ENCODE measurements at places on chromosomes 5 and 9.

- DNase-seq: no peak
Measured at GRCh38 chr5:79418276-79418675, 95.7 kb downstream of the HOMER1 start.

- no peak for DNase-seq
Measured at GRCh38 chr5:92795633-92796032, 785.4 kb downstream of the NR2F1-AS1 start.

- no peak for DNase-seq
Measured at GRCh38 chr9:96214635-96215034, 87.3 kb downstream of the HSD17B3 start.

- no peak for DNase-seq
Measured at GRCh38 chr9:88680505-88681160, 145.7 kb downstream of the NXNL2 start.

DNA sequence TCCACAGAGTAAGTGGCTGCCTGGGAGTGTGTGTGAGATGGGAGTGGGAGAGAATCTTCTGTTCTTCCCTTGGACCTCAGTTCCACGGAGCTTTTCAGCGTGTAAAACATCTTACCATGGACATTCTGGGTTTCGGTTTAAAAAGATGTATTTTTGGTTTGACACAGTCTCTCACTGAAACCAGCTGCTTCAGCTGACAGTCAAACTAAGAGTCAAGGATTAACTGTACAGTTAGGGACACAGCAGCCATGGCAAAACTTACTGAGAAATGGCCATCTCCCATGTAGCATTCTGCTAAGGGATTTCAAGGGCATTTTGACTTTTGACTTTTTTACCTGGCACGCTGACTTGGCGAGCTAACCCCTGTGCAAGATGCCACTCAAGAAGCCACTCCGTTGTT, 93.8 kb upstream of the IL12B start:
- DNase-seq: no peak

DNA sequence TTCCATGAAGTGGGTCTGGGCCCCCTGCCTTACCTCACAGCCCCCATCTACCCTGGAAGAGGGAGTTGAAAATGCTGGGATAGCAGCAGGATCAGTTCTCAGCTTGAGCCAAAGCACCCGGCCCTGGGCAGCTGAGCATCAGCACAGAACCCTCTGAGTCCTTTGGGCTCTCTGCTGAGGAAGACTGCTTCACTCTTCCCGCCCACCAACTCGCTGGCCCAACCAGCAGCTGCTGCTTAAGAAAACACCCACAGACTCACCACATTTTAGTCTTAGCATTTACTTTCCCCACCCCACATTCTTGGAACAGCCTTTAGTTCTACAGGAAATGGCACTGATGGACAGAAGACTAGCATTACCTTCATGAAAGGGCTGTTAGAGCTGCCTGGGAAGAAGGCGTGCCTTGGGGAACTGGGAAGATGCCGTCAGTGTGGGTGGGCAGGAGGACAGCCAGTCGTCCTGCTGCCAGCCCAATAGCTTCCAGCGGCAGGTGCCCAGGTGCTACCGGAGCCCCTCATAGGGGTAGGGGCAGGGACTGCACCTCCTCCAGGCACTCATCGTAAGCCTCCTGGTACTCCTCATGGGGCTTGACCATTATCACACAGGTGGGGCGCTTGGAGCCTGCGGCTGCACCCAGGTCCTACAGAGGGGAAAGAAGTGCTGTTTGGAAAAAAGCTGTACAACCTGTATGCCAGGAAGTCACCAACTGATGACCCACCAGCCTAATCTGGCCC, 4.3 kb downstream of the NHP2 start:
- DNase-seq: no peak

DNA sequence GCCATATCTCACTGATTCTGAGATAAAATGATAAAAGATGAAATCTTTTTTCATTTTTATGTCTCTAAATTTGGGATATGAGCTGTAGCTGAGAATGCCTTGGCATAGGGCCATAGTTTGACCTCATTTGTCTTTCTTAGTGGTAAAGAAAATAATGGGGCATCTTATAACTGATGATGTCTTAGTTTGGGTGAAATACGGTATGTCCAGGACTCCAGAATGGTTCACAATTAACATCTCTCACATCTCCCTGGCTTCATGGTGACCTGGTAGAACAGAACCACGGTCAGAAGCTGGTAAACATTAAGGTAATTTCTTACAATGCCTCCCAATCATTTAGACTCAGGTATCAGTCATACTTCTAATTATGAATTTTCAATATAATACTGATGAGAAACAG, 250.8 kb downstream of the MAT2B start:
- DNase-seq: no peak

GRCh38 chr9:38681747-38682227, 38.1 kb downstream of the FAM240B start:
- no peak for DNase-seq

GRCh38 chr9:14903040-14903439, 7.2 kb downstream of the FREM1 start:
- DNase-seq: no peak

DNA sequence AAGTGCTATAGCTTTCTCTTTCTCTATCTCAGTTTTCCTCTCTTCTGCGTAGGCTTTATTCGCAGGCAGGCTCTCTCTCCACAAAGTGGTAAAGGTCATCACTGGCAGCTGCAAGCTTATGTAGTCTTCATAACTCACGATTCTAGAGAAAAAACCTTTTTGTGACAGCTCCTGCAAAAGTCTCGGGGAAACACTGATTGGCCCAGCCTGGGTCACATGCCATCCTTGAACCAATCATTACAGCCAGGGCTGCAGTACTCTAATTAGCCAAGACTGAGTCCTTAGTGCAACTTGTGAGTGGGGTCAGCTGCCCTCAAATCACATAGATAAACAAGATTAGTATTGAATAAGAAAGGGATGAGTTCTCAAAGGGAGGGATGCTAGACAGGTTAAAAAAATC, 18.3 kb upstream of the FRMPD1 start:
- no peak for DNase-seq

DNA sequence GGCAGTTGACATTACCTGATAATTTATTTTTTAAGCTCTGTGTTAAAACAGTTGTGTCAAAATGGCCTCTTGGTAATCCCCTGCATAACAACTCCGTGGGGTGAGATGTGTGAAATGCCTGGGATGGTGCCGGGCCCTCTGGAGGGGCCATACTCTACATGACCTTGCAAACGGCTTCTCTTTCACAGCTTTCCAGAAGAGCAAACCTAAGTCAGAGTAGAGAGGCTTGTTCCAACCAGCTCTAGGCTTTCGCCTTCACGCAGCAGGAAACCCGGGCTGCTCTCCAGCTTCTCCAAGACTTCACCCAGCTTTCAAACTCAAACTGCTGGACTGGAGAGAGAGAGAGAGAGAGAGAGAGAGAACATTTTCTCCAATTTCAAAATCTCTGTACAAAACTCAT, 120.1 kb downstream of the SNX18 start:
- DNase-seq: no peak

GRCh38 chr9:33022303-33022702, 2.8 kb upstream of the DNAJA1 start:
- DNase-seq: no peak

- no peak for DNase-seq
Measured at GRCh38 chr9:103789686-103790085, 304.4 kb upstream of the SMC2 start.

- no peak for DNase-seq
Measured at GRCh38 chr5:175385691-175386362, 58.2 kb downstream of the DRD1 start.

DNA sequence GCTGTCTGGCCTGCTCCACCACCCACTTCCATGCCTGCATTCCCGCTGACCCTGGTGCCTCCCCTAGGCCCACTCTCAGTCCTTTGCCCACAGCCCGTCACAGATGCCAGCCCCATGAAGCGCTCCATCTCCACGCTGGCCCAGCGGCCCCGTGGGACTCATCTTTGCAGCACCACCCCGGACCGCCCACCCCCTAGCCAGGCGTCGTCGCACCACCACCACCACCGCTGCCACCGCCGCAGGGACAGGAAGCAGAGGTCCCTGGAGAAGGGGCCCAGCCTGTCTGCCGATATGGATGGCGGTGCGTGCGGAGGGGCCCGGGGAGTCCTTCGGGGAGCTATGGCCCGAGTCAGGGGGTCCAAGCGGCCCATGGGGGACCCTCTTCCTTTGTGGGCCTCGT, 242.5 kb downstream of the CACNA1B start:
- DNase-seq: no peak

Measured in cortex of kidney (tissue), 1 donor.